ENCODE measurements at places on chromosomes 4 and X.

DNA sequence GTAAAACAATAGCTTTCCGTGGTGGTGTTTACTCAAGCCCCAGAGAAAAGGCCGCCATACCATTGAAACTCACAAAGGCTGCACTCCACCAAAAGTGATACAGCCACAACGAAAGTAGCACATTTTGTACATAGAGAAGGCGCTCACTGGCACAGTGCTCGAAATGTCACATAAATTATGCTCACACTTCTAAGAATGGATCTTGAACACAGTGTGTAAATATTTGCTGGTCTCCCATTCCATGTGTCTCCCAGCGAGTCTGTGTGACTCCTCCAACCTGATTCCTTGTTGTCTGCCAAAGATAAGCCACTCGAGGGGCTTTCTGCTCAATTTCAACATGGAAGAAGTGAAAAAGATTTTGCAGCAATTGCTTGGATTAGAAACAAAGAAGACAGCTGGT is 234.0 kb upstream of the VCX3A start:
- DNase-seq: no peak

GRCh38 chr4:98006060-98006459 is 137.2 kb downstream of the STPG2 start:
- no peak for DNase-seq

GRCh38 chr4:49000806-49001205 is 14.7 kb downstream of the CWH43 start:
- no peak for DNase-seq

- no peak for DNase-seq
These were observed 46.0 kb upstream of the SFRP2 start for GRCh38 chr4:153834901-153835300.

DNA sequence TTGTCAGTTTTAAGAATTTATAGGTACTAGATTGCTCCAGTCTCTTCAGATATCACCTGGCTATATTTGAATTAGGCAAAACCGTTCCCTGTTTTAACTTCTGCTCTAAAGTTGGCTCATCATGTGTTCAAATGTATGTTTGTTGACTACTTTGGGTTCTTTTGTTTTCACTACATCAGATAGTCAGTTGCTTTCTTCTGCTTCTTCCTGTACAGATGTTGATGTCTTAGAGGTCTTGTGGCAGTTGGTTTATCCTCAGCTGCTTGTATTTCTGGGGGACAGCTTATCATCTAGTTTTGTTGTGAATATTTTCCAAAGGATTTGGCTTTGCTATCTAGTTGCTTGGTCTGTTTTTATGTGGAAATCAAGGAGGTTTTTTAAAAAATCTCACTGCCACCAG is 28.0 kb downstream of the TBC1D19 start:
- no peak for DNase-seq

- no peak for DNase-seq
These were observed 30.1 kb downstream of the NOP14 start for GRCh38 chr4:2932951-2933565.

DNA sequence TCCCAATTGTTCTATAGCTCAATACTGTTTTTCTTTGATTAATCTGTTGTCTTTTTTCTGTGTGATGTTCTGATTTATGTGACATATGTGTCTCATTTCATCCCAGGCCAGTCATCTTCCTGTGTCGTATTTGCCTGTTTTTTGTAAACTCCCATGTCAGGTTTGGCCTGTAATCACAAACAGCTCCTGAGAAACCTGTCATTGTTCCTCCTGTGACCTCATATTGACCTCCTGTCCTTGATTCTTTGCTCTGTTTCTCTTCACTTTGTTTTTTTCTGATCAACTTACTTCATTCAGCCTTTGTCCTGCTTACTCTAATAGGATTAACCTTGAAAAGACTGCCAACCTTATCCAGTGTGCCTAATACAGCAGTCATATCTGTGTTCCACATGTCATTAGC is 438.3 kb downstream of the CFAP47 start:
- no peak for DNase-seq

DNA sequence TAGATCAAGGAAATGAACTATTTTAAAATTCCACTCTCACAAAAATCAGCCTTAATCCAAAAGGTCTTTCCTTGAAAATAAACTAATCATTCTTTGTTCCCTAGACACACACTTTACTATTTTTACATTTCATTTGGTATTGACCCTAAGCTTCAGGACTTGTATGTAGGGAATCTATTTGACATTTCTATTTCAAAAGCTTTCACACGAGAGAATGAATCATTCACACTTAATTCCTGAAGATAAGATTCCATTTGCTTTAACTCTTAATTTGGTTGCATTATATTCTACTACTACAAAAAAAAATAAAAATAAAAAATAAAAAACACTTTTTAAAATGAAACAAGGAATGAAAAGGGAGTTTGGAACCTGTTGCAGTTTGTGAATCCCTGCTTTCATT is 43.7 kb downstream of the EDNRA start:
- no peak for DNase-seq

GRCh38 chrX:106802388-106803275 is at the start of gene TBC1D8B:
TSS of gene TBC1D8B (plus strand) at chrX:106802673. CDS start at chrX:106802854, 181 bp downstream.
- DNase-seq: peak; percentile 66

- no peak for DNase-seq
These were observed 40.9 kb downstream of the TSPAN5 start for GRCh38 chr4:98617358-98618047.

DNA sequence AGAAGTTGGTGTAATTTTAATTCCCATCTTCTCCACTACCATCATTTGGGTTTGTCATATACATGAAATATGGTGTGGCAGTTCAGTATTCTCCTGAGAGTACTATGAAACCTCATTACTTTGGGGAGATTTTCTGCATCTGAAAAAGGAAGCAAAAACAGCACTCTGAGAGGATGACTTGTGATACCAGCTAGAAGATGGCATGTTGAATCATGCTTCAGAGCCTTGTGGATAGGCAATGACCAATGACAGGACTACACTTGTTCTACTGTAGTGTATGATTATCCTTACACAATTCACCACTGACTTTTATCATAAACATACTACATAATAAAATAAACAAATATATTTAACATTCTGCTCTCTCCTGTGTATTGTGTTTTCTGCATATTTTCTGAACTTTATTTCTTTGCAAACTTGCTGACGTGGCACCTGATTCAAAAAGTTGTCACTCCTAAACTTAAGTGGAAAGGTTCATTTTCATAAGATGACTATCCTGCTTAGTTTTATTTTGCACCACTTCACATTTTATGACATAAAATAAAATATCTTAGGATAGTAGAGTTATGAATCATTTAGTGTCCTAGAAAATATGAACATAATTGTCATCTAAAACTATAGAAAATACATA is 991.3 kb downstream of the FSTL5 start:
- no peak for DNase-seq

- DNase-seq: no peak
These were observed 120.1 kb downstream of the GC start for GRCh38 chr4:71663780-71664179.

GRCh38 chr4:186622788-186623464 is 67.6 kb upstream of the MTNR1A start:
- no peak for DNase-seq

GRCh38 chr4:128060121-128060698 is 902 bp upstream of the LARP1B start:
- DNase-seq: no peak

- DNase-seq: no peak
These were observed 59.5 kb upstream of the TADA2B start for GRCh38 chr4:6983544-6984142.

DNA sequence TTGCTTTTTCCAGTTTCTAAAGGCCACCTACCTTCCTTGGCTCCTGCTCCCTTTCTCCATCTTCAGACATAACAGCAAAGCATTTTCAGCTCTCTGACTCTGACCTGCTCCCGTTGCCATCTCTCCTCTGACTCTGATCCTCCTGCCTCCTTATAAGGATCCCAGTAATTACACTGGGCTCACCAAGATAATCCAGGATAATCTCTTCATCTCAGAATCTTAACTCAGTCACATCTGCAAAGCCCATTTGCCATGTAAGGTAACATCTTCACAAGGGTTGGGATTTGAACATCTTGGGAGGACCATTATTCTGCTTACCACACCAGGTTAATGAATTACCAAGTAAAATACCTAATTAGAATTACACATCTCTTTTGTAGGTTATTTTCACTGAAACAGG is 41.3 kb upstream of the MAGED1 start:
- no peak for DNase-seq

DNA sequence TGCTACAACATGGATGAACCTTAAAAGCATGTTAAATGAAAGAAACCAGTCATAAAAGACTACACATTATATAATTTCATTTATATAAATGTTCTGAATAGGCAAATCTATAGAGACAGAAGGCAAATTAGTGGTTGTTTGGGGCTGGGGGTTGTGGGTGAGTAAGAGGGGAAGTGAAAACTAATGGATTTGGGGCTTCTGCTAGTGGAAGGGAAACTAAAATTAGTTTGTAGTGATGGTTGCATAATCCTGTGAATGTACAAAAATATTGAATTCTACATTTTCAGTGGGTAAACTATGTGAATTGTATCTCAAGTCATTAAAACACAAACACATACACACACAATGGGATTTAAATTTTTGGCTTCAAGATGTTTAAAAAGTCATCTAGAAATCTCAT is 25.4 kb upstream of the LIMCH1 start:
- no peak for DNase-seq

DNA sequence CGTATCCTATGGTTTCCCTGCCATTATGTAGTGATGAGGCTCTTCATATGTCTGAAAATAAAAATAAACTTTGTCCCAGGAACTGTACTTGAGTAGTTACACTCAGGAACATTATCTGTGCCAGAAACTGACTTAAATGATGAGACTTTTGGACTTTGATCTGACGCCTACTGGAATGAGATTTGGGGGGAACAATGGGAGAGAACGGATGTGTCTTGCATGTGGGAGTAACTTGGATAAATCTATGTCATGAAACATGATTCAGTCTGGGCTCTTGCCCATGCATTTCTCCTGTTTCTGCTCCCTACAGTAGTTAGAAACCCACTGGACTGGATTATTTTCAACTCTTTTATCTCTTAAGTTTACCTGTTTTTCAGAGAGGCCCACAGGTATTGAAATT is 2351.4 kb downstream of the PCDH7 start:
- no peak for DNase-seq

- DNase-seq: no peak
These were observed 272.2 kb upstream of the CASK start for GRCh38 chrX:42195506-42195905.

DNA sequence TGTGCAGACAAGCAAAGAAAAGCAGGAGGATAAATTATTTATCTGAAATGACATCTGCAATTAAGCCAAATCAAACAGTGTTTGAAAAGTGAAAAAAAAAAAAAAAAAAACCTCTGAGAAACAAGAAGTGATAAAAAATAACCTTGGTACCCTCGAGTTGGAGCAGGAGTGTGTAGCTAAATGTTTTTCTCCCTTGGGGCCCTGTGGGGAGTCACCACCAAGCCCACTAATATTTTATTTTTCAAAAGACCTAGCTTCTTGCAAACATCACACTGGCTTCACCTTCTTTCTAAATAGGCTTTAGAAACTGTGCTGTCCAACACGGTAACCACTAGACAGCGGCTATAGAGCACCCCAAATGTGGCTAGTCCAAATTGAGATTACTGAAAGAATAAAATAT is 47.7 kb downstream of the SNX25 start:
- no peak for DNase-seq

DNA sequence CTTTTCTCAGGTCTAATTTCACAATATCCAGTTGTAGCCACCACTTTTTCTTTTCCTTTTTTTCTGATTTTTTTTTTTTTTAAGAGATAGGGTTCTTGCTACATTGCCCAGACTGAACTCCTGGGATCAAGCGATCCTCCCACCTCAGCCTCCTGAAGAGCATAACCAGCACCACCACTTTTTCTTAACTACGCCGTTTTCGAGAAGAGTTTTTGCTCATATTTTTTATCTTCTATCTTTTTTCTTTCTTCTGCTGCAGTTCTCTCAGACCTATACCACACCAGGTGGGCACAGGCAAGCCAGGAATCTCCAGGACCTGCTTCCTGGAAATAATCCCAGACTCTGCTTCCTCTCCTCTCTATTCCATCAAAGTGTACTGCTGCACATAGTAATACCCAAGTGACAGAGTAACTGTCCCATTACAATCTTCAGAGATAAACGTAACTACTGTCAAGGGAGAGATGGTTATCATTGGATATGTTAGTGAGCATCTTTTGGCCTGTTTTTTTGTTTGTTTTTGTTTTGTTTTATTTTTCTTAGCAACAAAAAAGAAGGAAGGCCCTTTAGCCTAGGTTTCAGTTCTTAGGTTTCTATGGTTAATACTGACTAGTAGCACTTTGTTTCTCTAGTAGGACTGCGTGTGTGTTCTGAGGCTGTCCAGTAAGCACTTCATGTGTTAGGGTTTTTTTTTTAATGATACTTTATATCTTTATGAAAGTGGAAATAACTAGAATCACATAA is 59.2 kb upstream of the TXK start:
- no peak for DNase-seq

DNA sequence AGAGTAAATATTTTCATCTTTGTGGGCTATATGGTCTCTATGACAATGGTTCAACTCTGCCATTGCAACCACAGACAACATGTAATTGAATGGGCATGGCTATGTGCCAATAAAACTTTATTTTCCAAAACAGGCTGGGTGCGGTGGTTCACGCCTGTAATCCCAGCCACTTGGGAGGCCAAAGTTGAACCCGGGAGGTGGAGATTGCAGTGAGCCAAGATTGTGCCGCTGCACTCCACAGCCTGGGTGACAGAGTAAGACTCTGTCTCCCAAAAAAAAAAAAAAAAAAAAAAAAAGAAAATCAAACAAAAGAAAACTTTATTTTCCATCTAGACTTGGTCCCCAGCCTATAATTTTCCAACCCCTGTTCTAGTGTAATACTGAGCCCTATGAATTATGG is 38.4 kb upstream of the LAS1L start:
- DNase-seq: no peak

DNA sequence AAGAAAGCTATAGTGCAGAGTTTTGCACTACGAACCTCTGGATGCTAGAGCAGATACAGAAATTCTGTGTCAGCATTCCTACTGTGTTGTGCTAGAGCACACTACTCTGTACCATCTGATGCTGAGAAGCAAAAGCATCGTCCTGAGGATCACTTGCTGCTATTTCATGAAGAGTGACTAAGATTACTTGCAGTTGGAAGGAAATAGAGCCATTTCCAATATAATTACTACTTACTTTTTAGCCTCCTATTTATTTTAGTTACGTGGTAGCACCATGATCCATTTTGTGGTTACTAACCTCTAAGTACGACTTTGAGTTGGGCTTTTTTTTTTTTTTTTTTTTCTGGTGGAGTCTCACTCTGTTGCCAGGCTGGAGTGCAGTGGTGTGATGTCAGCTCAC is 226.7 kb downstream of the PALLD start:
- DNase-seq: no peak

DNA sequence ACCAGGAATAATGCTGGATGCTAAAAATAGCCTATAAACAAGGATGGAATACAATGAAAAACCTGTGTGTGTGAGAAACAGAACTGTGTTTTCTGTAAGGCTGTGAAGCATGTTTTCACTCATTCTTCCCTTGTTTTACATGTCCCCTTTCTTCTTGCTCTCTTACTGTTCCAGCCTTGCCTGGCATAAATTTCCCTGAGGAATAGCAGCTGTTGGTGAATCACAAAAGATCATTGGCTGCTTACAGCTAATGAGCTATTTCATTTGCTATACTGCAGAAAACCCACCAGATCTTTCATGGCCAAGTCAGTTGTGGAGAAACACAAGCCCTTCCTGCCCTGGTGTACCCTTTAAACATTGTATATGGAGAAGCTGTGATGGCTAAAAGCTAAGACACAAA is 91.1 kb downstream of the LDB2 start:
- DNase-seq: no peak

GRCh38 chrX:11588097-11588496 is 77.6 kb downstream of the ARHGAP6 start:
- DNase-seq: no peak

Data from iPS-NIHi11 (cell line).